ENCODE measurements at places on chromosomes 5 and 9.

- DNase-seq, result no peak
These were observed 168.8 kb downstream of the DROSHA start for GRCh38 chr5:31362931-31363568.

DNA sequence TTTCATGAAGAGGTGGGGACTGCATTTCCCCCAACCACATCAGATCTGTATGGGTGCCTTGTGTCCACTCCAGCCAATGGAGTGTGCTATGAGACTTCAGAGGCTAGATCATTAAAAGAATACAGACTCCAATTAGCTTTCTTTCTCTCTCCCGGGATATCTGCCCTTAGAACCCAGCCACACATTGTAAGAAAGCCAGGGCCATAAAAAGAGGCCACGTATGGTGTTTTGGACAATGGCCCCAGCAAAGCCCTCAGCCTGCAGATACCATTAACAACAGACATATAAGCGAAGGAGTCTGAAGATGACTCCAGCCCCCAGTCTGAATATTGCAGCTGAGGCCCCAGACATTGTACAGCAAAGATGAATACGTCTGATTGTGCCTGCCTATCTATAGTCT lies 21.5 kb downstream of the IL6ST start:
- no peak for DNase-seq

GRCh38 chr9:85941966-85942912 lies 1.3 kb downstream of the NAA35 start:
- no peak for DNase-seq

GRCh38 chr5:54073735-54074134 lies 236.6 kb downstream of the ARL15 start:
- DNase-seq, result no peak

DNA sequence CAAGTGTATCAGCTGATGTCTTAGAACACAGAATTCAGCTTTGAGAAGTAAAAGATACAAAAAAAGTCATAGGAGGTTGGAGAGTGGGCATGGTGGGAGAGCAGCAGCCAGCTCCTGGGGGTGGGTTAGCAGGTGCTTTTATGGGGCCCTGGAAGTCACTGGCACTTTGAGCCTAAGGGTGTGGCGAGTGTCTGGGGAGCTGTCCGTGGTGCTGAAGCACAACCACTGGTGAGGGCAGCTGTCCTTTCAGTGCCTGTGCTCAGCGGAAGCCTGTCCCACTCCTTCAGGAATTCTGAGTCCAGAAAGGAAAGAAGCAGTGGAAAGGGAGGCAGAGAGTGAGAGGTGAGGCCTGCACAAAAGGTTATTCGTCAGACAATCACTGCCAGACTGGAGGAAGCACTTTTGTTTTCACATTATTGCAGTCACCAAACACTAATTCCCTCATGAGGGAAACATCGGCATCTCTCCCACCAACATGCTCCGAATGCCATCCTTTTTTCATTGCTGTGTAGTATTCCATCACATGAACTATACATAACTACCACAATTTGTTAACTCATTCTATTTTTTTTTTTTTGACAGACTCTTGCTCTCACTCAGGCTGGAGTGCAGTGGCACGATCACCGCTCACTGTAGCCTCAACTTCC lies 59.4 kb upstream of the RAPGEF1 start:
- peak; percentile 31 for DNase-seq

- no peak for DNase-seq
These were observed 55.6 kb upstream of the FCN2 start for GRCh38 chr9:134825025-134825424.

DNA sequence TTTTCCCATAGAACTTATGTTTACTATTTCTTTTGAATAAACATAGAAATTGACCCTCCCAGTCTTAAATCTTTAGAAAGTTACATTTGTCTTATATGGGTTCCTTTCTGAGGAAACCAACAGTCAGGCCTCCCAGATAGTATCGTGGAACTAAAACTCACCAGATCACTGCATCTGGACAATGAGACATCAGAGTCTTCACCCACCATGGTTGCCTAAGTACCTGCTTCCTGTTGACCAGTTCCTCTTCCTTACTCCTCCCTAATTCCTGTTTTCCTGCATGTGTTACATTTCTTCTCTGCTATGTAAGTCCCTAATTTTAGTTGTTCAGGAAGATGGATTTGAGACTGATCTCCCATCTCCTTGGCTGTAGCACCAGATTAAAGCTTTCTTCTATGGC lies 462.2 kb downstream of the DIRAS2 start:
- DNase-seq, result no peak

GRCh38 chr5:179298181-179298993 lies 46.9 kb downstream of the ADAMTS2 start:
- DNase-seq, result no peak
